ENCODE measurements at places on chromosomes 5 and 9.

DNA sequence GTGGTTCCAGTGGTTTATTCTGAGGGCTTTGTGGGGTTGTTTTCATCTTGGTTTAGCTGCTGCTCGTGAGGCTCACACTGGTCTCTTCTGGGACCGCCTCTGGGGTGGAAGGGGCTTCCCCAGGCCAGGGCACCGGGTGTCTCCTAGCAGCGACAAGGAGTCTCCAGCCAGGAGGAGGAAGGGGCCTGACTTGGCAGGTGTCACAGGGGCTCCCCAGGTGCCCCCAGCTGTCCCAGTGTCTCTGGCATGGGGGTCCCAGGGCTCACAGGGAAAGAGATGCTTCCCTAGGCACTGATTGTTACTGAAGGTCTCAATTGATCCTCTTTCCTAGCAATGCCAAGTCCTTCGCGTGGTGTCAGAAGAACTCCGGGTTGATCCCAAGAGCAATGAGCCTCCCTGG is 241.1 kb upstream of the IRX4 start:
- no peak for ATAC-seq

GRCh38 chr9:84438391-84438790 is 97.8 kb upstream of the SLC28A3 start:
- no peak for ATAC-seq

GRCh38 chr5:152622628-152623027 is 217.5 kb upstream of the NMUR2 start:
- no peak for ATAC-seq

DNA sequence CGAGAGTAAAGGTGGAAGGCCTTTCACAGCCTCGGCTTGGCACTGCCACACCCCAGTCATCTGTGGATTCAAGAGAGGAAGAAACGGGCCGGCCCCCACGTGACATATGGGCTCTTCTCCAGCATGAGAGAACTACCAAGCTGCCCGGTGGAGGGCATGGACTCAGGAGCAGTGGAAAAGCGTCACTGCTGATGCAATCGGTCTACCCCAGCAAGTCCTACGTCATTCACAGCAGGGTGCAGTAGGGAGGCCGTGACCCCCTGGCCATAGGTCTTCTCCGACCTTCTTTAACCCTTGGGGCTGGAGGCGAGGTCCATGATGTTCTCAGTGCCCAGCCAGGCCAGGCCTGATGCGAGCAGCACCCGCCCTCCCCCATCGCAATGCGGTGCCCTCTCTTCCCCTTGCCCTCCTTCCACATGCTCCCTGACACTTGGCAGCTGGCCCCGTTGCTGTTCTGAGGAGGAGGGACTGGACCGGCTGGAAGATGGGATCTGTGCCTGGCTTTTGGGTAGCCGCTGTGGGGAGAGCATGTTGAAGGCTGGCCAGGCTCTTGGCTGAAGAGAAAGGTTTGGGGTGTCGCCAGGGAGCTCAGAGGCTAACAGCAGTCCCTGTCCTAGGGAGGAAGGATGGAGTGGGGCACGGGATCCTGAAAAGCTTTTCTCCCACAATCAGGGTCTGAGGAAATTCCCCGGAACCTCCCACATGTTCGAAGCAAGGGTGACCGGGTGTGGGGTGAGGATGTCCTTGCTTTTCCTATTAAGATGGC is 89.8 kb downstream of the LIFR start:
- peak; percentile 48 for ATAC-seq

DNA sequence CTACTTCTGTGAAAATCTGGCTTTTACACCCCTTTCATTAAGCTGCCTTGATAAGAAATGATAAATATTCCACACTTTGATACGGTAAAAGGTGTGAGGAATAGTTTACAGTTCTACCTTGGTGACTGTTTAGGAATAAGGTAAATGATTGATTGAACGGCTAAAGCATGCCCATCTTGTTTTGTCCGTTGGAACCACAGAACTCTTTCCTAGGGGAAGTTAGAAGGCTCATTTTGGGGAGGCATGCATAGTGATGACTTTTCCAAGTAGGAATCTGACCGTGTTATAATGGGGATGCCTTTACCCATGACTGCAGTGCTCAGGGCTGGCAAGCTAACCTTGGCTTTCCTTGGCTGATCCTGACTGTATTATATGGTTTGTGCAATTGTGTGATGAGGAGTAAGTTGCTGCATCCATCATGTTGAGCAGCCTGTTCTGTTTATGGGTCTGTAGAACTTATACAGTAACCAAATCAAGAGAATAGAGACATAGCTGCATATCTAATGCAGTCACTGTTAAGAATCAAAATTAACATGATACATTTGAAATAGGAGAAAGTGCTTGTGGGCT is 24.5 kb downstream of the PCSK5 start:
- no peak for ATAC-seq

DNA sequence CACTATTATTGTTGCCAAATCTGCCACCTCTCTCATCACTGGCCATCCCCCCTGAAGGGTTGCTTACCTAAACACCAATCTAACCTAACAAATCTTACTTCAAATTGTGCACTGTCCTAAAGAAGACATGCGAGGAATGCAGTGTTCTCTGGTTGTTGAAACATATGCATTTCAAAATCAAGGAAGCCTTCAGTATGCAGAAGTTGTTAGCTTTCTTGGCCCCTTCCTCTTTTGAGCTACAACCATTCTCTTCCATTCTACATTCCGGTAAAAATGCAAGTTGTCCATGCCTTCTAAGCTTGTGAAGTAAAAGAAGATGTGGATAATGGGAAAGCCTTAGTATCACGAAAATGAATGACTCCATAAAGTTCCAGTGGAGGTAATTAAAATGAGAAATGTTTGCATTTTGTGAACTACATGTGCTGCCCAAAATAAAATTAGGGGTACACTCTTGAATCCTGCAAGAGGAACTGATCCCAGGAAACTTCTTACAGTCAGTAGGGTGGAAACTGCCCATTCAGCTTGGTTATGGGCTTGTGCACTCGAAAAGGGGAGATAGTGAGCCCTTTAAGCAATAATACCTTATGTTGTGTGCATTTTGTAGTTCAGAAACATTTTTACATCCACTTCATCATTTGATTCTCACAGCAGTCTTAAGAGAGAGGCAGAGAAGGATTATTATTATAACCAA is 77.6 kb upstream of the ADRB2 start:
- ATAC-seq = no peak

- ATAC-seq = no peak
These were observed 69.7 kb downstream of the EPB41L4A start for GRCh38 chr5:112349371-112349770.

DNA sequence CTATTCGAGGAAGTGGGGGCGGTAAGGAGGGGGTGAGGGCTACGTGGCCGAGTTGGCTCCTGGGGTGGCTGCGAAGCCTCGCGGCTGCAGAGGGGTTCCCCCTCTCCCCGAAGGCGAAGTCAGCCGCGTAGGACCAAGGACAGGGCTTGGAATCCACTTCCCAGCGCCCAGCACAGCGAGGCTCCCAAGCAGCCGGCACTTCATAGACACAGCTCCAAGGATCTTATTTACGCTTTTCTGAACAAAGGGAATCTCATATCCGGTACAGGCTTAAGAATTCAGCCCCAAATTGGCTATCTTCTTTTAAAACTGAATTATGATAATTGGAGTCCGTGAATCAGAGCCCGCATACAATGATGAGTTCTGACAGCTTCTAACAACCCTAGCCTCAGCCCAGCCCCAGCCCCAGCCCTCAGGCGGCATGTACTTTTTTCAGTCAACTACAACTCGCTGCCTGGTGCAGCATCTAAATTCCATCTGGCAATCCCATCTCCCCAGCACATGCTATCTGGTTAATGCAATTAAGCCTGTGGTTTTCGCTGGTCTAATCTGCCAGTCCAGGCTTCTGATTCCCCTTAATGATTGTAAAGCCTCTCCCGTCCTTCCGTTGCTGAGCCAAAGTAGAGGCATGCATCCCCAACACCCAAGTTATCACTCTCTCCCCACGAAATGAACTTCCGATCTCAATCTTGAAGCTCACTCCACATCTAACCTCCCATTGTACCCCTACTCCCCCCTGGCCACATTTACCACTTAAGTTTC is 1.0 kb downstream of the ELAVL2 start:
- ATAC-seq = no peak
